ELF-1 (cell line): ENCODE measurements at places on chromosomes 6 and 20.
A peak's percentile ranks its signal among the peaks of the same experiment; 100 is the strongest.

- no peak for DNase-seq
These were observed 154.0 kb downstream of the TSHZ2 start for GRCh38 chr20:53126185-53126584.

GRCh38 chr6:41594326-41594725 lies 43.9 kb upstream of the MDFI start:
- DNase-seq, result no peak

GRCh38 chr6:158718461-158719046 lies 68.7 kb downstream of the SYTL3 start:
- peak; percentile 92 for DNase-seq

- peak; percentile 79 for DNase-seq
These were observed 47.2 kb downstream of the FOXF2 start for GRCh38 chr6:1436334-1437306.

- DNase-seq, result no peak
These were observed 1.2 kb downstream of the SERPINB6 start for GRCh38 chr6:2970034-2970685.

DNA sequence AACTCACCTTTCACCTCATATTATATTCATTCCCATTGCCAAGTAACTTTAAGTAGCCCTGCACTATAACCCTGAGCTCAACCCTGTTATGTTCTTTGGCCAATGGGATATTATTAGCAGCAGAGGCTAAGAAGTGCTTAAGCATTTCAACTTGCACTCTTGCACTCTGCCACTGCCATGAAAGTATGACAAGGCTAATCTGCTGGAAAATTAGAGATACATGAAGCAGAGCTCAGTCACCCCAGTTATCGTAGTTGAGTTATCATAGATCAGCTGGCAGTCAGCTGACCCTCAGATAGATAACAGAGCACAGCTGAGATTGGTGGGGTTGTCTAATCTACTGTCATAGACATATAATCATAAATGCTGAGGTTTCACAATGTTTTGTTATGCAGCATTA lies 209.4 kb upstream of the RUNX2 start:
- DNase-seq, result no peak

DNA sequence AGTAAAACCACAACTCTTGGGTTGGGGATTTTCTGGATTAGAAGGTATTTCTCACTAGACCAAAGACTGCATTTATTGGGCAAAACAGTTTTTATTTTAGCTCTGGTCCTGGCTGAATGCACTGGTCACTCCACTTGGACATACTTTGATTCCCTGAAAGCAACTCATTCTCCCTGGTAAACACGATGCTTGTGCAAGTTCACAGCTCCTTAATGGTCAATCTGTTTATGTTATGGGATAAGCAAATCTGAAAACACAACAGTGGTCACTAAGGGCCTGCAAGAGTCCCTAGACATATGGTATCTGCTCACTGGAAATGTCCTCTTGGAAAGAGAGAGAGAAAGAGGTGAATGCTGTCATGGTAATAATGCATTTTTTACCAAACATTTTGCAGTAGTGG lies 559.8 kb downstream of the CDH26 start:
- DNase-seq, result no peak

- no peak for DNase-seq
These were observed 54.1 kb upstream of the NT5E start for GRCh38 chr6:85395746-85396145.
